Germinal center (tissue), 1 donor: ENCODE measurements at places on chromosomes 3 and 15.

GRCh38 chr3:118781232-118781631 lies 253.4 kb downstream of the IGSF11 start:
- no peak for DNase-seq

DNA sequence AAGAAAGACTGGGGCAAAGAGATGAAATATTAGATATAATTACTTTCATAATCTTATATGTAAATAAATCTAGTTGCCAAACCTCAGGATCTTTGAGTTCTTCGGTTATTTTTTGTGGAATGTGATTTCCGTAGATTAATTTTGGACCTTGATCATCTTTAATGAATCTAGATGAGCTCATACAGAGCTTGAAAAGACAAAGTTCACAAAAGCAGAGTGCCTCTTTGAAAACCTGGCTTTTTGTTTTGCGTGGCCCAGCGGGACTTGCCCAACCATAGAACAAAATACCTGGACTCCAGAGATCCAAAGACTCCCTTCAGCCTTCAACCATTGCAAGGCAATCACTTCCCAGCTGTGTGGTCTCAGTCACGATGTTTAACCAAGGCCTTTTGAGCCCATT lies 54.8 kb upstream of the CHST2 start:
- no peak for DNase-seq

DNA sequence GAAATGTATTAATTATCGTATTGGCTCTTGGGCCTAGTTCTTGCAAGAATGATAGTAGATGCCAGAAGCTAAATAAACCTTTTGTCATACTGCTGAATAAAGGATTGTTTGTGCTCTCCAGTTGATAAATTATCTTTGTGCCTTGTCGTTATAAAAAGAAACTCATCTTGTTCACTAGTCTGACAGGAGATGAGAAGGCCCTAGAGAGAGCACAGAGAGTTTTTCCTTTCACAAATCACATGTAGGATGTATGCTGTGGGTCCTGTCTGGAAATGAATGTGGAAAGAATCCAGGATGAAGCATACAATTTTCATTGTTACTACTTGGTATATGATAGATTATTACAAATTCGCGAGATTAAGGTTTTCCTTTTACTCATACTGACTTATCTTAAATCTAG lies 113.0 kb downstream of the NLGN1 start:
- DNase-seq = no peak

DNA sequence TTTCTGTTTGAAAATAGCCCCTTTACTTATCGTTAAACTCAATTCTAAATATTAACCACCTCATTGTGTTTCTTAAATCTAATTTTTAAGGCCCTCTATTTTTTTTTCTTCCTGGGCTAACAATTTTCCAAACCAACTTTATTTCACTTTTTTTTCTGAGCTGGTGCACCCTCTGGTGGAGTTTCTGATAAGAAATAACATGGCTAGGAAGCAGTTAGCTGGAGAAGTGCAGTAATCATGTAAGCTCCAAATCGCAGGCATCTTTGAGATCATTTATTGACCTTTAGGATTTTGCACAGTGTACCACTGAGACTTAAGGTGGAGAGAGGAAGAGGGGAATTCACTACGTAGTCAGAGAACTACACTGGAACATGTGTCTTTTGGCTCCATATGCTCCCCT lies 6.4 kb downstream of the TMEM207 start:
- DNase-seq = no peak

DNA sequence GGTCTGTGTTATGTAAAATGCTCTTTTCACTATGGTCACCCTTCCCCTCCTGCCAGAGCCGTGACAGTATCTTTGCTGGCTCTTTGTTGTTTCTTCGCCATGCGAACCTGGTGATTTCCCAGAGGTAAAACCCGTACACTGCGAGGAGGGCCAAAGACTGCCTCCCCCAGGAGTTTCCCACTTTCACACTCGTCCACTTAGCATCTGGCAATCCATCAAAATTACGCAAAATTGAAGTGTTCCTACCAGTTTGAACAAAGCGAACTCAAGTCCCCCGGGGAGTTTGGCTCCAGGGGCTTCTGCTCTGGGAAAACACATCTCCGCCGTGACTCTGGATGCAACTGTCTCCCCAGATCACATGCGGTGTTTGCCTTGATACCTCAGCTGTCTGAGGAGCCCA lies 239.9 kb downstream of the FAM43A start:
- DNase-seq = no peak

DNA sequence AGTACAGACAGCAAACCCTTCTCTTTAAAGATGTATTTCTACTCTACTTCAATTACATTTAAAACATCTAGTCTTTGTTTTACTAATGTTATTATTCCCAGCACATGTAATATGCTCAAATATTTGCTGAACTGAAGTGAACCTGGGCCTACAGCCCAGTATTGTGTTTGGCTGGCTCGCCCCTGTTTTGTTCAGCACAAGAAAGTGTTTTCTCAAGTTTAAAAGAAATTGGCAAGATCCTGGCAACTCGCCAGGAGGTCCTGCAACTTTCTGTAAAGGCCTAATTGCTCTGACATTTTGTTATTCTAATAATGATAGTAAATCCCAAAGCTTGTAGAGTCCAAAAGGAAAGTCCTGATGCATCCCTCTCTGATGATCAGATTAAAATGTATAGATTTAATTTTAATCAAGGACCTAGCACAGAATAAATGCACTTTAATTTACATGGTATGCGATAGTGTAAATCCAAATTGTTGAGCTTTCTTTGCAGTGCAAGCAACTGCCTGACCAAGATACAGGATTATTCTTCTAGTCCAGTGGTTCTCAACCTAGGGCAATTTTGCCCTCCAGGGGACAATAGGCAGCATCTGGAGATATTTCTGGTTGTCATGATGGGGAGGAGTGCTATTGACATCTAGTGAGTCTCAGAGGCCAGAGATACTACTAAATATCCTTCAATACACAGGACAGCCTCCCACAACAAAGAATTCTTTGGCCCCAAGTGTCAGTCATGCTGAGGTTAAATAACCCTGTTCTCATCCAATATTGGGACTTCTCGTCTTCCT lies 35.7 kb upstream of the TMOD3 start:
- DNase-seq = no peak

DNA sequence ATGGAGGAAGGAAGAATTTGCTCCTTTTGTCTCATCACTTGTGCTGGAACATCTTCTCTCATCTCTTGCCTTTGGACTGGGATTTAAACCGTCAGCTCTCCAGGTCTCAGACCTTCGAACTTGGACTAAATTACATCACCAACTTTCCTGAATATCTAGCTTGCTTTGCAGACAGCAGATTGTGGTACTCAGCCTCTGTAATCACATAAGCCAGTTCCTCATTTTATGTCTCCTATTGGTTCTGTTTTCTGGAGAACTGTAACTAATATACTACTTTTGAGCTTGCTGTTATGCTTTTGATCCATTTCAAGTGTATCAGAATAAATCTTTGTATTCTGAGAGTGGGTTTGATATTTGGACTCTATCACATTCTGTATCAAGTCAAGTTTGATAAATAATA lies 164.3 kb upstream of the VEPH1 start:
- no peak for DNase-seq

DNA sequence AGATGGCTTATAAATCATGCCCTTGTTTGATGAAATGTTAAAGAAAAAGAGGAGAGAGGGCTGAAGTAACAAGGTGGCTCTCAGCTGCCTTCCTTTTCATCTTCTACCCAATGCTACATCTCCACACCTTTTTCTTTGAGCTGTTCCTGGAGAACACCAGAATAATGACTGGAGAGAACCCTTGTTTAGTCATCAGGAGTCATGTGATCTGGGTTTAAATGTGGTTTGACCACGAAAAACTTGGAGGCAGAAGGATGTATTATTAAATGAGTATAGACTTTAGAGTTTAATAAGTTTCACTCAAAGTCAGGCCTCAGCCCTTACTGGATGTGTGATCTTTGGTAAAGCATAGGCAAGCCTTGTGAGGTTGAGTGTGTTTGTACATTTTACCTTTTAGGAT lies 230.3 kb upstream of the TBL1XR1 start:
- no peak for DNase-seq

DNA sequence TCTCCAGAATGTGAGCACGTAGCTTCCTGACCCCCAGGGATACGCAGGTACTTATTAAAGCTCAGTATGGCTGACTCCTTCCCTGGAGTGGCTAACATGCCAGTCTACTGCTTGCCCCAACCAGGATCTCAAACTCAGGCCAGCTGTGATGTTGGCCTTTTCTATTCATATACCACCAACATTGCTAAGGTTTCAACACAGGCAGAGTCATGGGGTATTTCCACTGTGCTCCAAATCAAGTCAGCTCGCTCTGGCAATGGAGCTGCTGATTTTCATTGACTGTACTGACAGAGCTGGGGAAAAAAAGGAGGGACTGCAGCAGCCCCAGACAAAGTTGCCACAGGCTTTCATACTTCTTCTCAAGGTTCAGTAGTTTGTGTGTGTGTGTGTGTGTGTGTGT lies 87.0 kb downstream of the CFAP20DC start:
- DNase-seq = no peak
